Stimulated activated CD4-positive, alpha-beta T cell treated with anti-CD3 and anti-CD28 coated beads, Interleukin-15, amount 100 ng/mL, for 24 hours (primary cell): ENCODE measurements at places on chromosomes 6 and 20.

DNA sequence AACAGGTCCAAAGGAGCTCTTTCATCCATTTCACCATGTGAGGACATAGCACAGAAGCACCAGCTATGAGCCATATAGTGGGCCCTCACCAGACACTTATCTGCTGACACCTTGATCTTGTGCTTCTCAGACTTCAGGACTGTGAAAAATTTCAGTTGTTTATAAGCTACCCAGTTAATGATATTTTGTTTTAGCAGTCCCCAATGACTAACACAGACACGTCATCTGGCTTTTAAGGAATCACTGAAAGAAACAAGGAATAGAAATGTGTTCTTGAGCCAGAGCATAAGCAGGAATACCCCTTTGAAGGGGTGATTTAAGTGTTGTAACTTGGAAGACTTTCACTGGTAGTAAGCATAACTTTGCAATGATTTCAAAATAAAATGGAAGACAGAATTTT, 214.7 kb upstream of the PTCHD4 start:
- DNase-seq = no peak

DNA sequence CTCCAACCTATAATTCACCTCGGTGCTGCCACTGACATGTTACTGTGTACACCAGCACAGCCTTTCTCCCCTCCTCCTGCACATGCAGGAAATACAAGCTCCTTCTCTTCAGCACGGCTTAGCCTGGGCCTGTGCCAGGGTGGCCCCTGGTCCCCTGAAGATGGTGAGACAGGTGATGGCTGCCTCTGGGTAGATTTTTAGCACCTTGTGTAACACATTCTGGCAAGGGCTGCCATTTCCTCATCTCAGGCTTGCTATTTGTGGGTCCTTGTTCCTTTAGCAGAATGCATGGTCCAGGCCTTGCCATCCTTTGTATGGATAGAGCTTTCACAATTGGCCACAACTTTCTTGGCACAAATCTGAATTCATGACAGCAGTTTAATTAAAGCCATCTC, 151.3 kb downstream of the CDC5L start:
- DNase-seq = no peak

GRCh38 chr6:72819609-72820008, 197.7 kb downstream of the KCNQ5 start:
- no peak for DNase-seq

GRCh38 chr6:121235386-121235785, 98.9 kb downstream of the TBC1D32 start:
- DNase-seq = no peak

DNA sequence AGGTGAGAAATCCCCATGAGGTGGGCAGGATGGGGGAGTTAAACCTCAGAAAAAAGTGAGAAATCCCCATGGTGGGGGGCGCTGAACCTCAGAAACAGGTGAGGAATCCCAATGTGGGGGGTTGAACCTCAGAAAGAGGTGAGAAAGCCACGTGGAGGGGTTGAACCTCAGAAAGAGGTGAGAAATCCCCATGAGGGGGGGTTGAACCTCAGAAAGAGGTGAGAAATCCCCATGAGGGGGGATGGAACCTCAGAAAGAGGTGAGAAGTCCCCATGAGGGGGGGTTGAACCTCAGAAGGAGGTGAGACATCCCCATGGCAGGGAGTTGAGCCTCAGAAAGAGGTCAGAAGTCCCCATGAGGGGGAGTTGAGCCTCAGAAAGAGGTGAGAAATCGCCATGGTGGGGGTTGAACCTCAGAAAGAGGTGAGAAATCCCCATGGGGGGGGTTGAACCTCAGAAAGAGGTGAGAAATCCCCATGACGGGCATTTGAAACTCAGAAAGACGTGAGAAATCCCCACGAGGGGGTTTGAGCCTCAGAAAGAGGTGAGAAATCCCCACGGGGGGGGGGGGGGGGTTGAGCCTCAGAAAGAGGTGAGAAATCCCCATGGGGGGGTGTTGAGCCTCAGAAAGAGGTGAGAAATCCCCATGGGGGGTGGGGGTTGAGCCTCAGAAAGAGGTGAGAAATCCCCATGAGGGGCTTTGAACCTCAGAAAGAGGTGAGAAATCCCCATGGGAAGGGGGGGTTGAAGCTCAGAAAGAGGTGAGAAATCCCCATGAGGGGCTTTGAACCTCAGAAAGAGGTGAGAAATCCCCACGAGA, 14.3 kb upstream of the GOPC start:
- peak; percentile 27 for DNase-seq

DNA sequence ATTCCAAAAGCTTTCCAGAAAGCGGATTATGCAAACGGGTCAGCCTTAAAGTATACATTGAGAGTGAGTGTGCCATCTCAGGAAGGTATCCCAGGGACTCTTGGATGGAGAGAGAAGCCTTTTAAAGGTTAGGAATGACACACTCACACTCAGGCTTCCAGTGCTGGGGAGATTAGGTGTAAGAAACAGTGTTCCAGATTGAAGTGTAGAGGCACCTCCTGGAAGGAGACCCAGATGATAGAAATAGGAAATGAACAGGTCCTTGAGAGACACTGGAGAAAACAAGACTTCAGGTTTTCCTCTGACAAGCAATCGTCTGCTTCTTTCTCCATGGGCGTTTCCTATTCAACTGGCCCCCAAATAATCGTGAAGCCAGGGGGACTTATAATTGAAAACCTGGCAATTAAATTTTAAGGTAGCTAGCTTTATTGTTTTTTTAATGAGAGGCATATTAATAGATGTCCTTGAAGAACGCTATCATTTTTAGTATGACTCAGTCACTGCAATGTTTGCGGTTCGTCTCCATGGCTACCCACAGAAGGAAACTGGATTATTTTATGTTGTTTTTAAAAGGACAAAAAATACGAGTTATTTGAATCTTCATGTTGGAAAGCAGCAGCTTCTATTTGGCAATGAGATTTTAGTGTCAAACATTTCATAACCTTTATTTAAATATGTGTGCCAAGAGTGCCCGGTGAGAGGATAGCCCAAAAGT, 85.3 kb downstream of the TRMT6 start:
- peak; percentile 17 for DNase-seq

DNA sequence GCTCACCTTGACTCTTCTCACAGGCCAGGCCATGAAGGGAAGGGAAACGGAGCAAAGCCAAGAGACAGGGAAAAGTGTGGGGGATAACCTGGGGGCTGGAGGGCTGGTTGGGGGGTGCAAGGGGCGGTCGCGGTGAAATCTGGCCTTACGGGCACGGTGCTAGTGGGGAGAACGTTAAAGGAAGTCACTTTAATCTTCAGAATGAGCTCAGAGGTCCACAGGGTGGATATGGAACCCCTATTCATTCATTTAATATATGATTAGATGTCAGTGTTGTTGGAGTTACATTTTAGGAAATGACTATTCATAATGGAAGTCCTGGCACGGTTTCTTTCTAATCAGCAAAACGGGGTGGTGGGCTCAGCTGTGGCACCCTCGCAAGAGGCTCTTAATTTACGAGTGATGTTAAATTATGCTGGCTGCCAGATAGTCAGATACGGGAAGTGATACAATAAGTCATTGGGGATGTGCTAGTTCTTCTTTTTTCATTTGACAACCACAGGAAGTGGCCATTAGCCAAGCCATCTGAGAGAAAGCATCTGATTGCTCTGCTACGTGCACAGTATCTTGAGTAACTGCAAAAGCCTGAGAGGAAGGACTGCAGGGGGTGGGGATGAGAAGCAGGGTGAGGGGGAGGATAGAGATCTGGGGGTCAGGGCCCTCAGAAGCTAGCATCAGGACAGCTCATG, 253.0 kb downstream of the QKI start:
- no peak for DNase-seq

- DNase-seq = no peak
Measured at GRCh38 chr6:437037-437392, 45.5 kb downstream of the IRF4 start.

GRCh38 chr6:137845460-137845859, 21.6 kb upstream of the TNFAIP3 start:
- DNase-seq = no peak

DNA sequence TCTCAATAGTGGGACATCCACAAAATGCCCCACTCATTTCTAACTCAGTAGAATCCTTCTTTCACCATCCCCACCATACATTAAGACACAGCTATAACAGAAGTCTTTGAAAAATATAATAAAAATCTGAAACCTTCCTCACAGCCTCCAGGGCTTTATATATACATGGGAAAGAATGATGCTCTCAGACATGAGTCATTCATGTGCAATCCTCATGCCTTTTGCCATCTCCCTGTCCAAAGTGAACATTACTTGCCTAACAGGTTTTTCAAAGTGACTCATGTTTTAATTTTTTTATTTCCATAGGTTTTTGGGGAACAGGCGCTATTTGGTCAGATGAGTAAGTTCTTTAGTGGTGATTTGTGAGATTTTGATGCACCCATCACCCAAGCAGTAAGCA, 162.7 kb downstream of the RALGAPA2 start:
- DNase-seq = no peak

- peak; percentile 35 for DNase-seq
Measured at GRCh38 chr6:129889580-129889979, 28.5 kb upstream of the TMEM244 start.

- no peak for DNase-seq
Measured at GRCh38 chr20:58945965-58946631, 35.0 kb upstream of the NELFCD start.

GRCh38 chr20:59028812-59029211, 3.3 kb downstream of the ATP5F1E start:
- DNase-seq = no peak

GRCh38 chr20:58233881-58234528, 5.6 kb upstream of the ANKRD60 start:
- peak; percentile 53 for DNase-seq

- DNase-seq = no peak
Measured at GRCh38 chr6:163904186-163904585, 489.7 kb downstream of the QKI start.

DNA sequence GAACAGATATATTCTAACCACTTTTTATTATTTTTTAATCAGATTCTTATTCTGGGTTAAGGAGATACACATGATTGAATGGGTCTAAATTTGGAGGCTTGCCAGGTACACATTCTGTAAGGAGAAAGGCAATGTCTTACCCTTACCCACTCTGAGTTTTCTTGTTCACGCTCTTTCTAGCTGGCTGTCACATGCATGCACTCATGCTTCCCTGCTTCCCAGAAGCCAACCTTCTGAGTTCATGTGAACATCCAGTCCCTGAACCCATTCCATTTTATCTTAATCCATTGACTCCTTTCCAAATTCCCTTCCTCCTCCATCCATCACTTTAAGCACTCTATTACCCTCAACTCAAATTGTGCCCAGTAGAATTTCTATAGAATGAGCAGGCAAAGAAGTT, 17.5 kb upstream of the MOCS1 start:
- DNase-seq = no peak

- no peak for DNase-seq
Measured at GRCh38 chr6:21915707-21916260, 322.2 kb downstream of the SOX4 start.

DNA sequence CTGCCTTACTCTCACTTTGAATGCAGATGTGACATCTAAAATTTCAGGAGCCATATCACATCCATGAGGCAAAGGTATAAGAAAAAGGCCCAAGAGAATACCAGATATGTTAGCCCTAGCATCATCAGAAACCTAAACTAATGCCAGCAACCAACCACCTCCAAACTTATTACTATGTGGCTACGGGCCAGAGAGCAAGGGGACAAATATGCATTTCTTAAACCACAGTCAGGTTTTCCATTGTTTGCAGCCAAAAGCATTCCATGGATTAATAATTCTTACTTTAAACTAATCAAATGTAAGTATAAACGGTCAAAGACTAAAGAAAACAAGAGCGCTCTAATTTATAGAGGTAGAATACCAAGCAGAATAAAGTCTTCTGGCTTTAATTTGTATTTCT, 84.7 kb downstream of the TASP1 start:
- DNase-seq = no peak

GRCh38 chr6:30890646-30891449, 6.5 kb downstream of the DDR1 start:
- DNase-seq = no peak

GRCh38 chr6:52390361-52390727, 28.4 kb downstream of the PAQR8 start:
- peak; percentile 53 for DNase-seq

DNA sequence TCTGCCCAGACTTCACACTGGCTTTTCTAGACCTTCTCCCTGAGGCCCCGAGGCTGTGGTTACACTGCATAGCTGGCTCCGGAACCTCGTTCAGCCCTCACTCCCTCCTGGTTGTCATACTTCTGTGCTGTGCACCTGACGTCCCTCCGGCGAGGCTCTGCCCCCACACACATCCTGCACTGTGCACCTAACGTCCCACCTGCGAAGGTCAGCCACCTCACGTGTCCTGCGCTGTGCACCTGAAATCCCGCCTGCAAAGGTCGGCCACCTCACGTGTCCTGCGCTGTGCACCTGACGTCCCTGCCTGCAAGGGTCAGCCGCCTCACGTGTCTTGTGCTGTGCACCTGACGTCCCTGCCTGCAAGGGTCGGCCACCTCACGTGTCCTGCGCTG, 111.0 kb upstream of the FRMD1 start:
- no peak for DNase-seq

GRCh38 chr6:138815221-138815620, 19.3 kb downstream of the ECT2L start:
- no peak for DNase-seq

GRCh38 chr6:37826188-37826587, 6.7 kb downstream of the ZFAND3 start:
- DNase-seq = no peak

- no peak for DNase-seq
Measured at GRCh38 chr6:33996120-33996475, 149.8 kb downstream of the GRM4 start.

- DNase-seq = no peak
Measured at GRCh38 chr6:153028963-153029362, 26.5 kb upstream of the MTRF1L start.

DNA sequence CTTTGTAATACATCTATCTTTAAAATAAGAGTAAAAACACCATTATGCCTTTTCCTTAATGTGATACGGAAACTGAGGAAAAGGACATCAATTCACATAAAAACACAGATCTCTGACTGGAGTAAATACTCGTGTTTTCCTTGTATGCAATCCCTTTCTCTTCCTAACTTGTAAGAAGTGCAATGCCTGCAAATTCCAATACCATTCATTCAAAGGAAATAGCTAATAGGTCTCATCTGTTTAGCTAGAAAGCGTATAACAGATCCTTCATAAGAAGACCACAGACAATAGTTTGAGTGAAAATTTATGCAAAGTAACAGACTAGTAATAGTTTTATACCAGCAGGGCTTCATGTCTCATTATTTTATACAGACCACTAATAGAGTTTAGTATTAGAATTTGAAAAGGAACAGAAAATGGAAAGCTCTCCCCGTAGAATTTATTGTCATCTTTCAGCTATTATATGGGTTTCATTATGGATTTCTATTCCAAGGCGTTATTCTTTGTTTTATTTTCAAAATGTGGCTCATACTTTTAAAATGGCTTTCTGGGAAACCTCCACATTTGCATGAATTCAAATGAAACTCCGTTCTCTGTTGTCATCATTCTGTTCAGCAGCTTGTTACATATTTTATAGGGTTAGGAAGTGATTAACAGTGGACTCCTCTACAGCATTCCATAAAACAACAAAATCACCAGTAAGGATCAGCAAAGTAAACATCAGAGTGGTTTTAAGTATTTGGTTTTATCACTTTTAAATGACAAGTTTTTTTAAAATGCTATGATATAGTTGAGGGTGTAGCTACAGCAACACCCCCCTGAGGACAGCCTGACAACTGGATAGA, 186.7 kb downstream of the BTBD9 start:
- no peak for DNase-seq

- no peak for DNase-seq
Measured at GRCh38 chr6:91079969-91080368, 493.1 kb upstream of the MAP3K7 start.

- DNase-seq = peak; percentile 74
Measured at GRCh38 chr20:60138256-60139220, 180.3 kb downstream of the CDH26 start.
